T follicular helper cell (primary cell): ENCODE measurements at places on chromosomes 1 and 21.

DNA sequence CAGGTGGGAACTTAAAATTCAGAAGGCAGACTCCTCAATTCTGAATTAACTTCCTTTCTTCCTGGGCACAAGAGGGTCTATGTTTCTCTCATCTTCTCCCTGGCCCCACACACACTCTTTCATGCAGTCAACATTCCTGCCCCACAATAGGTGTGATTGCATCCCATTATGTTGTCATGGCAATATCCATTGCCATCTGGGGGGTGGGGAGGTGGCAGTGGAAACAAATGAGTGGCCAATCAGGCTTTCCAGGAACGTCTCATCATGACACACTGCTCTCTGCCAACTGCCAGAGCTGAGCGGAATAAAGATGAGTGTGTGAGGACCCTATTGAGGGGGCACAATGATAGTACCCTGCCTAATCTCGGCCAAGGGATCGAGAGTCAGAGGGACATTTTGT lies 80.4 kb downstream of the KCND3 start:
- DNase-seq: no peak

- no peak for DNase-seq
These were observed 6.5 kb upstream of the CELA2B start for GRCh38 chr1:15469361-15469760.

DNA sequence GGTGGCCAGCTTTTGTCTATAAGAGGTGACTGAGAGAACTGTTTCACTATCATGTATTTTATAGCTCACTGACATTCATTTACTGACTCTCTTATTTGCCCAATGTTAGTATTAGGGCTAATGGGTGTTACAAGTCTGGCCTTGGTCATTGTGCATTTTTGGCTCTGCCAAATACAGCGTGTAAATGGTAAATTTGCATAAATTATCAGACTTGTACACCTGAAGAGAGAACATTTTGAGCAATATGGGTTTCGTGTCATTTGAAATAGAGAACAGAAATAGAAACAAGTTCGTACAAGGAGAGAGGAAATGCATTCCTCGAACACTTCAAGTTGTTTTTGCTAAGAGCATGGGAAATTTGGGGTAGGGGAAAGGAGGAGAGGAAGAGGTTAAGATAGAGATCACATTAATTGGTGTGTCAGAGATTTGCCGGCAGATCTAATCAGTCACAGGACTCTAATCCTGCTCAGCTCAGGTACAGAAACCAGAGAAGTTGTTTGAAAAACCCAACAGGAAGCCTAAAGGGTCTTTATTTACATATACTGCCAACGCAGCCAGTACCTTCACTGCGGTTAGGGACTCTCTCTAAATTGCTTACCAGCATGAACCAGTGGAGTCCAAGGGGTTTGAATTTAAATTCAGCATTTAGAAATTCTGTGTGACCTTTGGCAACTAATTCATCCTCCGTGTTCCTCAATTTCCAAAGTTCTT lies 261.5 kb downstream of the GPATCH2 start:
- no peak for DNase-seq

GRCh38 chr1:216785737-216786136 lies 62.5 kb upstream of the ESRRG start:
- DNase-seq: no peak

GRCh38 chr1:222358100-222358499 lies 189.8 kb downstream of the HHIPL2 start:
- no peak for DNase-seq

DNA sequence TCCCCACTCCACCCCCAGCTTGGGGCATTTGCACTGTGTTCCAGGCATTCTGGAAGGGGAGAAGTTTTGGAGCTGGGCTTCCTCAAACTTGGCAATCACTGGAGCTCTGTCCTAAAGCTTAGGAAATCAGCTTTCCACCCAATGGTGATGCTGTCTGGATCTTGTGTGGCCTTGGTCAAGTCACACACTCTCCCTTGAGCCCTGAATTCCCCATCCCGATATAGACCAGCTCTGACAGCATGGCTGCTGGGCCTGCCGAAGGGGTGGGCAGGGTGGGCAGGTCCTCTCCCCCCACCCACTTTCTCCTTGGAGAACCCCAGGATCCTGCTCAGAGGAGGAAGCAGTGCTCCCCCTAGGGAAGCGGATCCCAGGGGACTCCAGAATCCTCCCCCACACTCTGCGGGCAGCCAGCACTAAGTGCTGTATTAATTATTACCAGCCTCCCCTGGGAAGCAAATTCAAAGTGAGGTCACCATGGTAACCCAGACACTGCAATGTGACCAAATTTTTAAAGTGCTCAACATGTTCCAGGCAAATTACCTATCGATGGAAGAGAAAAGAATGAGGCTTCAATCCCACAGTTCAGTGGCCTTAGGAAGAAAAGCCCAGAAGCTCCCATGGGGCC lies 21.3 kb upstream of the LDLRAP1 start:
- DNase-seq: no peak

DNA sequence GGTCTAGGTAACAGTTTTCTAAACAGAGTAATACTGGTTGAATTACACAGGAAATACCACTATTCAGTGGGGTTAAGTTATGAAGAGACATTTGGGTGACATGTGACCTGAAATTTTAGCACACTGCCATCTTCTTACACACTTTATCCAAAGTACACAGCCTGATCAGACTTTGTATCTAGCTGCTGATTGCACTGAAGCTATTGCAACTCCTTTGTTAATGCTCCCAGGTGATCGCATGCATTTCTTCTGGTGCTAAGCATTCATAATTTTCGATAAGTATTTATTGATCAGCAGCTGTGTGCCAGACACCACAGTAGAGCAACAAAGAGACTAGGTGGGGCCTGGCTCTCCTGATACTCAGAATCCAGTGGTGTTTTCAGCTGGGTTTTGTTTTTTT lies 52.4 kb downstream of the AK4 start:
- no peak for DNase-seq

- DNase-seq: no peak
These were observed 9.2 kb downstream of the ZNF496 start for GRCh38 chr1:247322442-247322841.

DNA sequence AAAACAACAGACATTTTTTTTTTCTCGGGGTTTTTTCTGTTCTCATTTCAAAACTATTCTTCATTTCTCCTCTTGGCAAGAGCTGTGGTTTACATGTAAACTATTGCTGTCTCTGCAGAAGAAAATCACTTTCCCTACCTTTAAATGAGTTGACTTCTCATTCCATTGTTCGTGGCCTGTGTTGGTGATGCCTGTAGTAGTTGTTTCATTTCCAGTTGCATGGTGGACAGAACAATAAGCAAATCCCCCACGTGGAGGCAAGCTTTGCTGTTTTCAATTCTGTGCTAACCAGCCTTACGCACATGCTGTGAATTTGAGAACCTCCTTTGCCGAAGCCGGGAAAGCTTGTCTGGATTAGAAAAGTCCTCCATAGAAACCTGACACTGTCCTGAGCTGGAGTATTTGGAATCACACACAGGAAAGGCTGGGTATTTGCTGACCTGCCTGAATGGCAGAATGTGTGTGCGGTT lies 26.2 kb upstream of the MAP3K7CL start:
- no peak for DNase-seq

GRCh38 chr1:248696261-248696660 lies 6.3 kb downstream of the OR14I1 start:
- no peak for DNase-seq

DNA sequence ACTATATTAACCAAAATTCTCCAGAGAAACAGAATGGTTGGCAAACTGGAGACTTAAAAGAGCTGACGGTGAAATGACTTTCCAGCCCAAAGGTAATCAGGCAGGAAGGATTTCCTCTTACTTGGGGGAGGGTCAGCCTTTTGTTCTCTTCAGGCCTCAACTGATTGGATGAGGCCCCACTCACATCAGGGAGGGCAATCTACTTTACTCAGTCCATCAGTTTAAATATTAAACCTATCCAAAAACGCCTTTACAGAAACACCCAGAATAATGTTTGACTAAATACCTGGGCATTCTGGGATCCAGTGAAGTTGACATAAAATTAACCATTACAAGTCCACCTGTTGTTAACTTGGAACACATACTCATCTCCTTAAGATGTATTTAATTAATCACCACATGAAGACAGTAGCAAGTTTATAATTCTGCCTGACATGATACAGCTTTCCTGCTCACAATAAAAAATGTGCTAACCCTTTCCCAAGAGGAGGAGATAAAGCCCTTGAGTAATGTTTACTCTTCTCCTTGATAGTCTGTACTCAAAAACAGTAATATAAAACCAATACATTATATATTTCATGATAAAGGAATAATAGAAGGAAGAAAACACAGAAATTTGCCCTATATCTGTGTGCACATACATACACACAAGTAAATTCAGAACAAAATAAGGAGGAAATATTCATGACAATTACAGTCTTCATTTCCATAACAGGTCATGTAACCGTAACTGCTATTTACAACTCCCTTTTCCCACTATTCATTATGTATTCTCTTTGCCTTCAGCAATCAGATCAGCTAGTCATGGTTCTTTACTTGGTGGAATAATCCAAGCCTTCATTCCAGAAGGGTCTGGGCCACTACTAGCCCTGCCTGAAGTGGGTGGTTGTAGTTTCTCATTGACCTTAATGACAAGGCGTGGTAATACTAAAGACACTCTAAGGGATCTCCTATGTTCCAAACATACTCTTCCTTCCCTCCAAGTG lies 107.5 kb upstream of the RUNX1 start:
- no peak for DNase-seq

DNA sequence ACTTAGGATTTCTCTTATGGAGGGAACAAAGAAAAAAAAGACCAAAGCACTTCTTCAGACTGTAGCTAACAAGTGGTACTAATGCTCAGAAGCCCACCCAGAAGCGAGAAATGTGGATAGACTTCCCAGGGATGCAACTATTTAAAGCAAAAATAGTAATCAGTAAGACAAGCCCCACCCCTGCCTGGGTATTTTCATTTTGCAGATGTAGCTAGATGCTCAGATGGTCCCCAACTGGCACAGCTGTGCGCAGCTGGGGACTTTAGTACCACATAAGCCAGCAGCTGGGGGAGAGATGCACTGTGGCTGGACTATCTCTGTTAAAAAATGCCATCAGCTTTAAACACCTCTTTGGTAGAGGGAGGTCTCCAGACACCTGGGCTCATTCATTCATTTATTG lies 77.8 kb upstream of the SPAG17 start:
- DNase-seq: no peak

DNA sequence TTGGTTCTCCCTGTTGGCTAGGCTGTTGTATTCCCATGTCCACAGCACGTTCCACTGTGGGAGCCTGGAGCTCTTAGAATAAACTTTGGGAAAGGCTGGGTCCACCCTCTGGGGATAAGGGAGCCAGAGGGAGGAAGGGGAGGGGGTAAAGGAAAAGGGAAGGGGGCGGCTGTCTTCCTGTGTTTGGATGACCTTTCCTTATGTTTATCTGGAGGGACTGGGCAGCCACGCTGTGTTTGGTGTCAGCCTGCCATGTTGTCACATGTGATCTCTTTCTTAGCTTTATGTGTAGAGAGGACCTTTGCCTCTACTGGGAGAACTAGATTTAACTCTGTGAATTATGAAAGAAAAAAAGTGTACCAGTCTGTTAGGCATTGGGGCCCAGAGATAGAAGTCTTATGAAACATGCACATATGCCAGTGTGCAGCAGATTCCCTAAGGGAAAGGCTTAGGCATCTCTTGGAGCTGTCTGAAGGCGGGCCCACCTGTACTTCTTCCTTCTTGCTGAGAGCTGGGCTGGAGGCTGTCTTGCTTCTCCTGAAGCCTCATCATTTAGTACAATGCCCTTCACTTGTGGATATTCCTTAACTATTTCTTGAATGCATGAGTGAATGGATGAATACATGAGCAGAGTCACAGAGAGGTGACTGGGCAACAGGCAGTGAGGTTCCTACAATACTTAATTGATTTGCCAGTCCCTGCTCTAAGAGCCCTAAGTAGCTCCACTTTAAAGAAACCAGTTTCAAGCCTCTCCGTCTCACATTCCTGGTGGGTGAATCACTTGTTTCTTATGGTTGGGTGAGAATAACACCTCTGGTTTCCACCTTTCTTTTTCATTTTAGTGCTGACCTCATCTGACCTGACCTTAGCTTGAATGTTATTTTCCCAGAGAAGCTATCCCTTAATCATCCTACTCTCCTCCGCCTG lies 62.5 kb upstream of the ARHGAP29 start:
- DNase-seq: no peak

GRCh38 chr21:36732217-36732616 lies 33.3 kb downstream of the SIM2 start:
- no peak for DNase-seq

DNA sequence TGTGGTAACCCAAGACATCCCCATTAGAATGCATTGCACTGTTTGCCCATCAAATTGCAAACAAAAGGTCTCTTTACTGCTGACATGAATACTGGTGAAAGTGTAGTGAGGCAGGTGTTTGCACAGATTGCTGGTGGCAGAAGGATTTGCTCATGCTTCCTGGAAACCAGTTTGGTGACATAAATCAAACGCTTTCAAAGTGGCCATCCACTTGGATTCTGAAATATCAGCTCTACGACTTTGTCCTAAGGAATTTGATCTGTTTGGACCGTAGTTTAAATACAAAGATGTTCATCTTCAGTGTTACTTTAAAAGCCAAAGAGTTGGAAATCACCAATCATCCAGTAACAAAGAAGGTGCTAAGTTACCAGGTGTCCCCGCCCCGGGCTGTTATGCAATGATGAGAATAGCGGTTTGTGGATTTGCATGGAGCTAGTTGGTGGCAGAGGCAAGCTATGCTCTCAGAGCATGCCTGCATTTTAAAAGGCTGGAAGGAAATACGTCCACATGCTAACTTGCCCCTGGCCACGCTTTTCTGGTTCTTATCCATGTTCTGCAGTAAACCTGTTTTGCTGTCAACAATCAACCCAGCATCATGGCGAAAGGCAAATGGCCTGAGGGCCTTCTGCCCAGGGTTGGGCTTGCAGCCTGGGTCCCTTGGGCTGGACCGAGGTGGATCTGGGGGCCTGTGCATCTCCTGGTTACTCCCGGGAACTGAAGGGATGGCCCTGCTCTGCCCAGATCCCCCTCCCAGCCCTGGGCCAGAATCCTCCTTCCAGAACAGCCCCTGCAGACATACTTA lies 49.2 kb downstream of the UMODL1 start:
- no peak for DNase-seq

GRCh38 chr1:85054664-85055063 lies 6.4 kb upstream of the MCOLN3 start:
- no peak for DNase-seq

DNA sequence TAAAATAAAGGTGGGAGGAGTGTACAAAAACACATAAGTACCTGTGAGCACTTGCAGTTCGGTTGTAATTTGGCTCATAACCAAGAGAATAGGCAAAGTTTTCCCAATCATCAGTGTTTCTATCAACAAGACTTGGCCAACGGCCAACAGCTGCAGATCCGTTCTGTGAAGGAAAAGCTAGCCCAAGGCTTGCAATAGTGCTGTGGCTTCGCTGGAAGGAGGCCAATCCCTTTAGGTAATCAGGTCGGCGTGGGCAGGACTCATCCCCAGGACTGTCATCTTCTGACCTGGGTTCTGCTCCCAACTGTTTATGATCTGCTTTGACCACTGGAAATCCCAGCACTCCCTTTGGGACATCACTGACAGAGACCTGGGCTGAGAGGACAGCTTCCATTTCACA lies 107.8 kb downstream of the LYST start:
- DNase-seq: no peak

DNA sequence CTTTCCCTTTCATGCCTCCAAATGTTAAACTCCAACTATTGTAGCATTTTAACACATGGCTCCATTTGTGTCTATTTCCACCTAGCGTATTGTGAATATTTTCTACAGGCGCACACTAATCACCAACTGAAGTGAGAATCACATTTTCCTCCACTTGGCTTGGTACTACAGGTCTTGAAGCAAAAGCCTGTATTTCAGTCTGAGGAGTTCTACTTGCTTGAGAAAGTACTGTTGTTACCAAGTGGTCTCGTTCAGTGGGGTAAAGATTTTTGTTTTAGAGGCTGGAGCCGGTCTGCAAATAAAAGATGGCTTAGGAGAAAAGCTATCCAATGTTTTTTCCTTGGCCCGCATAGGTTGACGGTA lies 550 bp upstream of the PTBP2 start:
- no peak for DNase-seq
